ENCODE measurements at places on chromosomes 11 and 22. TPM values are rescaled to one million over a fixed set of nuclear protein-coding genes. Genes with fewer than 3 reads are reported as not detected.

Gene OR5A1
- polyA plus RNA-seq: not detected

Gene WNT11
- polyA plus RNA-seq: 0.06 TPM

DNA sequence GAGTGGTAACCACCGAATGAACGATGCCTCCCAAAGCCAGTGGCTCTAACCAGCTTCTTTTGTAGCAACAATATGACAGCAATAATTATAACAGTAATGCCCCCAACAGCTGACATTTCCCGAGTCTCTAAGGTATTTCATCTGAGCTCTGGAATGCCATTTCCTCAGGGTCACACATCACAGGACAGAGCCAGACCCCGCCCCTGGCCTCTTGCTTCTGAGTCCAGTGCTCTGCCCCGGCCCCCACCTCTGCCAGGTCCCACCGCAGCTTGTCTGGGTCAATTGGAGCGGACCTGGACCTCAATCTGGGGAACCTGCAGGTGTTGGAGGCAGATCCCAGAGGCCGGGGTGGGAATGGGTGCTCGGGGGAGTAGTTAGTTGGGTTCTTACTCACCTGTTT, 63.8 kb downstream of the IGLL1 start:
- no peak for DNase-seq

DNA sequence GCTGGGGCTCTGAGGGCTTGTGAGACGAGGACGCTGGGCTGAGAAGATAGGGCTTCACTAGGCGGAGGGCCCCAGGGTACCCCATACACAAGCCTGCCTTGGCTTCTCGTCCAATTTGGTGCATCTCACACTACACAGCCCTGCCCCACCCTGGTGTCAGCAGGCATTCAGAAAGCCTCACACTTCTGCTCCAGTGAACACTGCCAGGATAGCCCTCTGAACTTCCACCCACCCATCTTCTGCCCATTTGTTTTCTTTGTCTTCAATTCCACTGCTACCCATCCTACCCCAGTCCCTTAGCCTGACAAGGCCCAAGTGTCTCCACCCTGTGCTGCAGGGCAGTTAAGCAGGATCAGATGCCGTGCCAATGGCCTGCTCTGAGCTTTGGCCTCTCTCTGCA, 1.9 kb upstream of the BUD13 start:
- no peak for DNase-seq
